ENCODE measurements at places on chromosomes 2 and 18. TPM values are rescaled to one million over a fixed set of nuclear protein-coding genes. Genes with fewer than 3 reads are reported as not detected.

The ZNF521 gene
- total RNA-seq = not detected

GRCh38 chr2:121147766-121148165, 137.2 kb downstream of the TFCP2L1 start:
- H3K4me3 ChIP-seq = no peak overlapping the region
- H3K36me3 ChIP-seq = no peaks in the 10 kb centered on the region
- DNase-seq = no peak
- H3K4me1 ChIP-seq = no peaks in the 10 kb centered on the region
- peaks cover 2% of the 10 kb centered on the region for H3K27me3 ChIP-seq

GRCh38 chr2:212667751-212668316, 129.2 kb upstream of the ERBB4 start:
- DNase-seq = no peak
- no peaks in the 10 kb centered on the region for H3K27me3 ChIP-seq
- no peak overlapping the region for H3K4me3 ChIP-seq
- no peaks in the 10 kb centered on the region for H3K4me1 ChIP-seq
- no peak overlapping the region for H3K27ac ChIP-seq
- H3K36me3 ChIP-seq = no peaks in the 10 kb centered on the region

DNA sequence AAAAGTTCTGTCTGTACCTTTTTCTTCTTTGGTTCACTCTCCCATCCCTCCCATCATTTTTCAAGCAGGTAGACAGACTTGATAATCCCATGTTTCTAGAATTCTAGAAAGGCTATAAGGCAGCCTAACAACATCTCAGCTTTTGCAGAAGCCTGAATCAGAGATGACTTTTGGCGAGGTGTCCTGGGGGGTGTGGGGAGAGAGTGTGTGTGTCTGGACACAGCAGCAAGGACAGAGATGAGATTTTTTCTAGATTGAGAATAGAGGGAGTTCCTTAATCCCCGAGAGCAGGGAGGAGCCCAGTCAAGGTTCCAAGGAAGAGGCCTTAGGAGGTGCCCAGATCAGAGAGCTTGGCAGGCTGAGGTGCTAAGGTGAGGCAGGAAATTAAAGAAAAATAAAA, 22.0 kb upstream of the LAPTM4A start:
- H3K27me3 ChIP-seq = peaks cover 12% of the 10 kb centered on the region
- no peaks in the 10 kb centered on the region for H3K4me1 ChIP-seq
- H3K27ac ChIP-seq = no peak overlapping the region
- no peaks in the 10 kb centered on the region for H3K36me3 ChIP-seq
- DNase-seq = no peak
- no peak overlapping the region for H3K4me3 ChIP-seq

- no peaks in the 10 kb centered on the region for H3K4me1 ChIP-seq
- H3K27me3 ChIP-seq = peaks cover 10% of the 10 kb centered on the region
- H3K4me3 ChIP-seq = no peak overlapping the region
- DNase-seq = no peak
- no peaks in the 10 kb centered on the region for H3K36me3 ChIP-seq
Measured at GRCh38 chr2:120524174-120524573, 178.2 kb downstream of the INHBB start.

The TTN gene
- 11.4 TPM for total RNA-seq

The PTPRN gene
- 0.16 TPM for total RNA-seq

GRCh38 chr18:25005541-25006403, 346.2 kb downstream of the ZNF521 start:
- DNase-seq = no peak
- H3K36me3 ChIP-seq = no peaks in the 10 kb centered on the region
- H3K27me3 ChIP-seq = no peaks in the 10 kb centered on the region
- H3K4me1 ChIP-seq = peaks cover 5% of the 10 kb centered on the region
- no peak overlapping the region for H3K27ac ChIP-seq

DNA sequence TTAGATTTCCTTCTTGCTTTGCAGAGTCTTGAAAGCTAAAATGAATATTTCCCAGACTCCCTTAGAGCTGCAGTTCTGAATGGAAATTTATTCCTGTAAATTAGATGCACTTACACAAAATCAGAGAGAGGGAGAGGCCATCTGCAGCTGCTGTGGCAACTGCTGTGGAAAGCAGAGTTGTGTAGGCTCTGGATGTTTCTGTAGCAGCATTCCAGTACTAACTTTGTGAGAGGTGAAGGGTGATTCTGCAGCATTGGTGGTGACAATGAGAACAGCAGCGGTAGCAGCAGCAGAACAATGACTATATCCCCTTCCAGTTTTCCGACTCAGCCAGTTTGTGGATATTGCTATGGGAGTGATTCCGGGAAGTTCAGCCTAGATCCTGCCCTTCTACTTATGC, 433.0 kb upstream of the REG3G start:
- no peaks in the 10 kb centered on the region for H3K36me3 ChIP-seq
- no peak for DNase-seq
- H3K4me1 ChIP-seq = no peaks in the 10 kb centered on the region
- H3K27ac ChIP-seq = no peak overlapping the region
- no peaks in the 10 kb centered on the region for H3K27me3 ChIP-seq
- H3K4me3 ChIP-seq = no peak overlapping the region

GRCh38 chr2:225140723-225141122, 98.5 kb upstream of the DOCK10 start:
- H3K4me3 ChIP-seq = no peak overlapping the region
- H3K27ac ChIP-seq = no peak overlapping the region
- DNase-seq = no peak

DNA sequence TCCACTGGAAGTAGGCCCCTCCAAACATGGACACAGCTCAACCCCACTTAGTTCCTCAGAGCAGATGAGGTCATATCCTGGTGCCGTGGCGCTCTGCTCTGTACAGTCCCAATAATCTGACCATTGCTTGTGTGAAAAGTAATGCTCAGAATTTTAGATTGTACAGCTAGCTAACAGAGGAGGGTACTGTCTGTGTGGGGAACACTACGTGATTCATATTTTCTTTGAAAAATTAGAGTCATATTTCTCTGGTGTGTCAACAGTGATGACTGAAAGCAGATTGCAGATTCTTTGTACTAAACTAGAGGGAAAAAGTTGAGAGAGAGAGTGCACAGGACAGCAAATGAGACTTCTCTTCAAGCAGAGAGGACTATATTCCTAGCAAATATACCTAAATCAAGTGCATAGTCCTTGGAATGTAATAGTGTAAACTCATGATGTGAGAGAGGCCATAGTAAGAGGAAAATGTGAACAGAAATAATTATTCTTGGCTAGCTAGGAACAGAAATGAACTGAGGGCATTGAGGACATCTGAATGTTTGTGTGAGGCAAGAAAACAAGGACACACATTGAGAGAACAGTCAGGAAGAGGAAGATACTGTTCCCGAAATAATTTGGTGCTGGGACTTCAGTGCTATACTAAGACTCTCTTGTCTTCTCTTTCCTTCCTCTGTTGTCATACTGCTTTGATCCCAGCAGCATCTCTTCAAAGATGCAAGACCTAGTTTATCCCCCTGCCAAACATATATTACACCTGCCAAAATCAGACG, 157.0 kb upstream of the RND3 start:
- H3K4me3 ChIP-seq = no peak overlapping the region
- H3K36me3 ChIP-seq = no peaks in the 10 kb centered on the region
- no peak for DNase-seq
- H3K4me1 ChIP-seq = no peaks in the 10 kb centered on the region
- no peak overlapping the region for H3K27ac ChIP-seq

DNA sequence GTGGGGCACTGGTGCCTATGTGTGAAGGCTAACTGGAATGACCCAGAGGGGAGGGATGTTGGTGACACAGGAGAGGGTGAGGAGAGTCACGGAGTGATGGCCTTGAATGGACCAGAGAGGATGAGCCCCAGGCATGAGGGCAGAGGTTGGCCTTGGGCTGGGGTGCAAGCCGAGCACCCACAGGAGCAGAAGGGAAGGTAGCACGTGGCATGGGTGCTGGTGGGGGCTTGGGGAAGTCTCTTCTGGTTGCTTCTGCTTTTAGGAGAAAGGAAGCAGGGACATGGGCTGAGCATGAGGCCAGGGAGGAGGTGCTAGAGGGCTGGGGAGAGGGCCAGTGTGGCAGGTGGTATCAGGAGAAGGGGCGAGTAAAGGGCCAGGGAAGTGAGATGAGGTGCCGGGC, 183.8 kb downstream of the DYSF start:
- no peaks in the 10 kb centered on the region for H3K4me1 ChIP-seq
- H3K4me3 ChIP-seq = no peak overlapping the region
- no peak overlapping the region for H3K27ac ChIP-seq
- H3K36me3 ChIP-seq = no peaks in the 10 kb centered on the region
- no peak for DNase-seq
- peaks cover 7% of the 10 kb centered on the region for H3K27me3 ChIP-seq

The FBXO41 gene
- 32.3 TPM for total RNA-seq

DNA sequence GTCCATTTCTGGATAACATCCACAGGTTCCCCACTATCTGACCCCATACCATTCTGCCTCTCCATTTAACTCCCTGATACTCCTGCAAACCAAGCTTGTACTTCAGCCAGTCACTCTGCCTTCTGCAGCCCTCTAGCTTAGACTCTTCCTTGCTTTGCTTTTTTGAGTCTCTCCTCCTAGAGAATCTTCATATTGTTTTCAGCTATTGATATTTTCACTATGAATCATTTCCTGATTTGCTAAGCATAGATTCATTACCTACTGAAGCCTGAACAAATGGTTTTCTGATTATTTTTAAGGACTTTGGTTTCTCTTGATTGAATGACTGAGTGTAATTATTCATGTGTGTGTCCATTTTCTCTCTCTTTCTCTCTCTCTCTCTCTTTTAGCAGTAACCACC, 2102.3 kb upstream of the CELF4 start:
- no peak for DNase-seq
- H3K36me3 ChIP-seq = no peaks in the 10 kb centered on the region
- H3K27me3 ChIP-seq = no peaks in the 10 kb centered on the region
- no peaks in the 10 kb centered on the region for H3K4me1 ChIP-seq

GRCh38 chr2:161101406-161101805, 58.8 kb upstream of the TANK start:
- DNase-seq = no peak
- H3K36me3 ChIP-seq = peaks cover 12% of the 10 kb centered on the region
- no peak overlapping the region for H3K27ac ChIP-seq
- peaks cover 15% of the 10 kb centered on the region for H3K4me1 ChIP-seq
- no peaks in the 10 kb centered on the region for H3K27me3 ChIP-seq

- H3K4me1 ChIP-seq = peaks cover 4% of the 10 kb centered on the region
- no peak for DNase-seq
- H3K4me3 ChIP-seq = no peak overlapping the region
- no peak overlapping the region for H3K27ac ChIP-seq
- H3K27me3 ChIP-seq = no peaks in the 10 kb centered on the region
- H3K36me3 ChIP-seq = no peaks in the 10 kb centered on the region
Measured at GRCh38 chr2:225122007-225122406, 79.7 kb upstream of the DOCK10 start.

DNA sequence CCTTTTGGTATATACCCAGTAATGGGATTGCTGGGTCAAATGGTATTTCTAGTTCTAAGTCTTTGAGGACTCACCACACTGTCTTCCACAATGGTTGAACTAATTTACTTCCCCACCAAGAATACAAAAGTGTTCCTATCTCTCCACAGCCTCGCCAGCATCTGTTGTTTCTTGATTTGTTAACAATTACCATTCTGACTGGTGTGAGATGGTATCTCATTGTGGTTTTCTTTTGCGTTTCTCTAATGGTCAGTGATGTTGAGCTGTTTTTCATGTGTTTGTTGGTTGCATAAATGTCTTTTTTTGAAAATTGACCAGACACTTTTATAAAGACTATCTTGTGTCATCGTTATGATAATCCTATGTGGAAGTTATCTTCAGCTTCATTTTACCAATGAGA, 16.0 kb upstream of the ATP8B1 start:
- H3K36me3 ChIP-seq = no peaks in the 10 kb centered on the region
- no peaks in the 10 kb centered on the region for H3K4me1 ChIP-seq
- no peak overlapping the region for H3K4me3 ChIP-seq
- H3K27me3 ChIP-seq = peaks cover 10% of the 10 kb centered on the region
- DNase-seq = no peak

GRCh38 chr2:163479599-163479998, 256.2 kb downstream of the FIGN start:
- no peaks in the 10 kb centered on the region for H3K4me1 ChIP-seq
- H3K36me3 ChIP-seq = no peaks in the 10 kb centered on the region
- no peak overlapping the region for H3K27ac ChIP-seq
- no peak overlapping the region for H3K4me3 ChIP-seq
- no peak for DNase-seq
- no peaks in the 10 kb centered on the region for H3K27me3 ChIP-seq

The ATL2 gene
- total RNA-seq = 50.5 TPM

DNA sequence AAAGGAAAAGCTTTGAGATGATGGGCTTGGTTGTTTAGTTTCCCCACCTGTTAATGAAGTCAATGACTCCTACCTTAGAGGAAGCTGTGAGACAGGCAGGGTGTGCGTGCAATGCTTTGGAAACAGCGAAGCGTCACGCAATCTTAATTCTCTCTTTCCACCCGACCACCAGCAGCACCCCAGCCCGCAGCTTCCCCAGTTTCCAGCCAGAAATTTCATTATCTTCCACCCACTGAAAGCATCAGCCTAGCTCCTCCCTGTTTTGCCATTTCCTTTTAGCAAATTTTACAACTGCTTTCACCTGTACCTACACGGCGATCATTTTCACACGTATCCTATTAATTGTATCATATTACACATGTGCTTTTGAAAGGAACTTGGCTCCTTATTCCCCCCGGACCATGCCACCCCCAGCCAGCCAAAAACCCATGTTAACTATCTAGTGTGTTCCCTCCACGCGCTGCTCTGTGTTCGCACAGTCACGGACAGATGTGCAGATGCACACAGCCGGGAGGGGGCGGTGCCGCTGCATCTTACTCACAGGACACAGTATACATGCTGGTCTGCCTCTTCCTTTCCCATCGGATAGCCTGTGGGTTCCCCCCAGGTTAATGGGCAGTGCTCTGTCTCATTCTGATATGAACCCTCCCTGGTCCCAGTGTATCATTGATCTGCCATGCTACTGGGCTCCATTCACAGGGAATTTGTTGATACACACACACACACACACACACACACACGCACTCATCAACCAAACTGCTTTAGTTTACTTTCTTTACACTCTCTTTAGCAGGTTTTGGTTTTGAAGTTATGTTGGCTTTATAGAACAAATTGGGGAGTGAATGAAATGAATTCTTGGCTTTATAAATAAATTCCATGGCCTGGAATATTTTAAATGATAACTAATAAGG, 22.4 kb downstream of the CYP27C1 start:
- H3K4me3 ChIP-seq = peak overlapping the region; percentile 67
- H3K4me1 ChIP-seq = peaks cover 4% of the 10 kb centered on the region
- H3K36me3 ChIP-seq = no peaks in the 10 kb centered on the region
- H3K27me3 ChIP-seq = no peaks in the 10 kb centered on the region

DNA sequence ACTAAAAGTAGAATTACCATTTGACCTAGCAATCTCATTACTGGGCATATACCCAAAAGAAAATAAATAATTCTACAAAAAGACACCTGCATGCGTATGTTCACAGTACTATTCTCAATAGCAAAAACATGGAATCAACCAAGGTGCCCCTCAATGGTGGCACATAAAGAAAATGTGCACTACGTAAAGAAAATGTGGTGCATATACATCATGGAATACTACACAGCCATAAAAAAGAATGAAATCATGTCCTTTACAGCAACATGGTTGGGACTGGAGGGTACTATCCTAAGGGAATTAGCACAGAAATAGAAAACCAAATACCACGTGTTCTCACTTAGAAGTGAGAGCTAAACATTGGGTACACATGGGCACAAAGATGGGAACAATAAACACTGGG, 250.7 kb upstream of the TNP1 start:
- H3K27me3 ChIP-seq = peaks cover 21% of the 10 kb centered on the region
- peaks cover 2% of the 10 kb centered on the region for H3K36me3 ChIP-seq
- H3K4me3 ChIP-seq = no peak overlapping the region
- no peak for DNase-seq
- H3K27ac ChIP-seq = no peak overlapping the region

- no peaks in the 10 kb centered on the region for H3K27me3 ChIP-seq
- H3K4me3 ChIP-seq = no peak overlapping the region
- H3K36me3 ChIP-seq = no peaks in the 10 kb centered on the region
- no peak overlapping the region for H3K27ac ChIP-seq
- DNase-seq = no peak
Measured at GRCh38 chr2:40758401-40759155, 306.7 kb upstream of the SLC8A1 start.
